Cardiac muscle cell (in vitro differentiated cells and primary cell): ENCODE measurements at places on chromosomes 16 and 17. TPM values are rescaled to one million over a fixed set of nuclear protein-coding genes. Genes with fewer than 3 reads are reported as not detected.

The SULT1A2 gene
- polyA plus RNA-seq: 0.83 and 5.4 TPM in 2 replicates

The CDRT15L2 gene
- not detected in 2 replicates for polyA plus RNA-seq

The OTOP3 gene
- not detected in 2 replicates for polyA plus RNA-seq

DNA sequence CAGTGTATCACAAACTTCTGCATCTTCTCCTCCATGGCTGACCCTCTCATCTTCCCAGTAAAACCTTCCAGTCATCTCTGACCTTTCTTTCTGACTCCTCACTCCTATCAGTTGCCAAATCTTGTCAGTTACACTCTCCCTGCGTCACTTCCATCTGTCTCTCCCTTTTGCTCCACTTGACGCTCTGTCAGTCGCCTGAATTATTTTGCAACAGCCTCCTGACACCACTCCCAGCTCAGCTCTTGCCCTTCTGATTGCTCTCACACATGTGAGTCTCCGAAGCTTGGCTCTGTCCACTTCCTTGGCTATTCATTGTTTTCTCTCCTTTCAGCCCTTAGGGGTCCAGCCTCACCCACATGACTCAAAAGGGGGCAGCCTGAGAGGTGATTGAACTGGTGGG, 27.7 kb downstream of the DHRS7C start:
- H3K4me1 ChIP-seq: no peaks in the 10 kb centered on the region
- no peak overlapping the region for H3K4me3 ChIP-seq
- DNase-seq: no peak
- H3K36me3 ChIP-seq: no peaks in the 10 kb centered on the region

DNA sequence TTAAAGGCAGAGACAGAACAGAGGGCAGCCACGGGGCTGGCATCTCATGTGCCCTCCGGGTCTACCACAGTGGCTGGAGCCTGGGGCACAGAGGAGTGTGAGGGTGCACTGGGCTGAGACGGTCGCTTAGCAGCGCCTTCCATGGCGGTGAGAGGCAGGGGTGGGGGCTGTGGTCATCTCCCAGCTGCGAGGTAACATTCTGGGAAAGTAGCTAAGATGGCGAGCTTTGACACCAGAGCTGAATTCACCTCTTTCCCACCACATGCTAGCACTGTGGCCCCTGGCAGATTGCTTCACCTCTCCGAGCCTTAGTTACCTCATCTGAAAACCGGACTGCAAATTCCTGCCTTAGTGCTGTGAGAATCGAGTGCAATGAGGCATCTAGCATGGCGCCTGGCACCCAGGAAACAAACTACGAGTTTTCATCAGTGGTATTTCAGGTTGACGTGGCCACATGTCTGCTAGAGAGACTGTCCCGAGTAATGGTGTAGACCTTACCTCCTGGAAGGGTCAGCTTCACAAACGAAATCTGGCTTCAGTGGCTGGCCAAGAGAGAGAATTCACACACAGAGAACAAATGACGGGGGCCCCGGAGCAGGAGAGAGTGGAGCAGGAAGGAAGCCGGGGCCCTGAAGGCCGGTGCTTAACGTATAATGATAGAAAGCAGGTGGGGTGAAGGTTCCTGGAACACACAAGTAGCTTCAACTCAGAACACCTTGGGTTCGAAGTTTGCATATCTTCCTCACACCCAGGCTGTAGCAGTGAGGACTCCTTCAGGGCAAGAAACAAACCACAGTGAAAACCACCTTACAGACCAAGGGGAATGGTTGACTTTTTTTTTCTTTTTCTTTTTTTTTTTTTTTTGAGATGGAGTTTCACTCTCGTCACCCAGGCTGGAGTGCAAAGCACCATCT, 63.9 kb upstream of the RPH3AL start:
- H3K27me3 ChIP-seq: no peaks in the 10 kb centered on the region
- no peak for DNase-seq
- H3K4me3 ChIP-seq: no peak overlapping the region
- no peaks in the 10 kb centered on the region for H3K4me1 ChIP-seq
- no peak overlapping the region for H3K27ac ChIP-seq

- peaks cover 27% of the 10 kb centered on the region for H3K4me1 ChIP-seq
- DNase-seq: no peak
Measured at GRCh38 chr17:1992541-1992940, 32.6 kb downstream of the RTN4RL1 start.

DNA sequence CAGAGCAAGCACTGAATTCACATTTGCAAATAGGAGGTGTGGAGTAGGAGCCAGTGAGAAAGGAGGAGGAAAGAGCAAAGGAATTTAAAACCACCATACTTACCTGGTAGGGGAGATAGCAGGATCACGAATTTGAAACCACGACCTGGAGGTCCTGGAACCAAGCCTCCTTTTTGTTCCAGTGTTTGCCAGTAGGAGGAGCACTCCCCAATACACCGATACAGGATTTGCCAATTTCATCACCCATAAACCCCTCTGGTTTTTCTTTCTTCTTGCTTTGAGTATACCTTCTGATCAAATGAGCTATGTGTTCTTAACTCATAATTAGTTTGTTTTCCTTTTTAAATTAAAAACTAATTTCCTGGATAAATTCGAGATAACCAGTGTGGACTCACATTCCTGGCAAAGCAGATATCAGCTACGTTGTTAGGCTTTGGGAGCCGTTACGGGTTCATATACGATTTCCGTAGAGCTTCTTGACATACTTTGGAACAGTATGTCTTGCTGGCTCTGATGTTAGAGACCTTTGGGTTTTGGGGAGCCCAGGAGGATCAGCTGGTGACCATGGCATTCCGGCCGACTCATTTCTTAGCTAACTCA, 22.7 kb downstream of the BCO1 start:
- H3K27me3 ChIP-seq: no peaks in the 10 kb centered on the region
- H3K4me3 ChIP-seq: no peak overlapping the region

- H3K27me3 ChIP-seq: no peaks in the 10 kb centered on the region
- H3K36me3 ChIP-seq: no peaks in the 10 kb centered on the region
- no peak for DNase-seq
- no peak overlapping the region for H3K4me3 ChIP-seq
- H3K4me1 ChIP-seq: no peaks in the 10 kb centered on the region
Measured at GRCh38 chr16:27434141-27435051, 32.4 kb downstream of the IL21R start.

DNA sequence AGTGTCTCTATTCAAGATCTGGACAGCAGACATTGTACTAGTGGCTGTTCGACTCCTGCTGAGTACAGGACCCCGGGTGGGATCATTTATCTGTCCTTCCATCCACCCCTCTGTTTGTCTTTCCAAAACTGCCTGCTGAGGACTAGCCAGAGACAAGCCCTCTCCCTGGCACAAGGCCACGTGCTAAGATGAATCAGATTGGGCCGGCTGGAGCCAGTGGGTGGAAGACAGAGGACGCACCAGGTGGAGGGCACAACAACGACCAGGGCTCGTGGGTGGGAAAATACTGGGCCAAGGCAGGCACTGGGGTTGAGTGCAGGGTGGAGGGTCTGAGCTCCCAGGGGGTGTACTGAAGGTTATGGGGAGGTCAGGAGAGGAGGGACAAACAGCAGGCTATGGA, 1.4 kb upstream of the CA7 start:
- DNase-seq: no peak
- no peak overlapping the region for H3K4me3 ChIP-seq
- H3K36me3 ChIP-seq: no peaks in the 10 kb centered on the region
- peaks cover 6% of the 10 kb centered on the region for H3K4me1 ChIP-seq

GRCh38 chr16:54459509-54460262, 173.1 kb upstream of the IRX3 start:
- no peaks in the 10 kb centered on the region for H3K36me3 ChIP-seq
- peaks cover 14% of the 10 kb centered on the region for H3K4me1 ChIP-seq
- H3K27ac ChIP-seq: no peak overlapping the region
- no peak overlapping the region for H3K4me3 ChIP-seq

- no peaks in the 10 kb centered on the region for H3K36me3 ChIP-seq
- no peak for DNase-seq
- H3K4me1 ChIP-seq: no peaks in the 10 kb centered on the region
- no peak overlapping the region for H3K4me3 ChIP-seq
- peaks cover 2% of the 10 kb centered on the region for H3K27me3 ChIP-seq
Measured at GRCh38 chr17:34699181-34699580, 119.8 kb downstream of the TMEM132E start.

DNA sequence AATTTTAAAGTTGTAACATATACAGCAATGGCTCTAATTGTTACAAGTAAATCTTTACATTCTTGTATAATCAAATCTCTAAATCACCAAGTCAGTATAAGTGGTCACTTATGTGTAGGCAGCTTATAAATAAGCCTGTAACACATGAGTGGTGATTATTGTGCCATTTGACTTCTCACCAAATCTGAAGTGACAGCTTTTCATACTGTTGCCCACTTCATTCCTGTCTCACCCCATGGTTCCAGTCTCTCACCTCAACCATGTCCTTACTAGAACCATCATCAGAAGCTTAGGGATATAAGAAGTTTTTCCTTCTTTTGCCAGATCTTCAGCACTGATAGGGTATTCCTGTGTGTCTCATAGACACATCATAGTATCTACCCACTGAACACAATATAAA, 23.5 kb downstream of the TNRC6A start:
- peaks cover 21% of the 10 kb centered on the region for H3K4me1 ChIP-seq
- H3K27me3 ChIP-seq: no peaks in the 10 kb centered on the region
- H3K4me3 ChIP-seq: no peak overlapping the region
- no peak overlapping the region for H3K27ac ChIP-seq
- no peak for DNase-seq

GRCh38 chr17:17315142-17315821, 12.1 kb downstream of the NT5M start:
- H3K36me3 ChIP-seq: no peaks in the 10 kb centered on the region
- no peak overlapping the region for H3K4me3 ChIP-seq
- no peaks in the 10 kb centered on the region for H3K4me1 ChIP-seq
- no peaks in the 10 kb centered on the region for H3K27me3 ChIP-seq
- no peak for DNase-seq
